Peyer's patch (tissue), 4 donors: ENCODE measurements at places on chromosomes 5 and 9. TPM values are rescaled to one million over a fixed set of nuclear protein-coding genes. Genes with fewer than 3 reads are reported as not detected.
A peak's percentile ranks its signal among the peaks of the same experiment; 100 is the strongest.

DNA sequence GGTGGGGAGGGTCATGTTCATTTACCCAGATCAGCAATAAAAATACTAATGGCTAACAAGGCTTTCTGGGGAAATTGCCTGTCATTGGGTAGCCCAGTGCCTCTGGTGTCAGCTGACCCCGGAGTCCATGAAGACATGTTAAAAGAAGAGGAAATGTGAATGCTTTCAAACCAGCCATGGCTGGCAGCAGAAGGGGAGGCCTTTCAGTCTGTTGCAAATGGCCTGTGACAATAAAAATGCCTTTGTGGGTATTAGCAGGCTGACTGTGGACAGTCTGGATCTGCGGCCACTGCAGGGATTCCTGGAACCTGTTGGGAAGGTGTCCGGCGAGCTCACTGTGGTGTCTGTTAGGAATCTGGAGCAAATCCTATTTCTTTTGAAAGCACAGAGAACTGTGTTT, 7.5 kb downstream of the ABL1 start:
- no peak for DNase-seq
- no peaks in the 10 kb centered on the region for H3K36me3 ChIP-seq
- H3K4me1 ChIP-seq = peaks cover 34% of the 10 kb centered on the region

GRCh38 chr5:181107699-181108098, 23.3 kb downstream of the OR2V1 start:
- H3K4me1 ChIP-seq = no peaks in the 10 kb centered on the region
- no peaks in the 10 kb centered on the region for H3K27me3 ChIP-seq
- DNase-seq = peak; percentile 17
- H3K4me3 ChIP-seq = no peak overlapping the region

DNA sequence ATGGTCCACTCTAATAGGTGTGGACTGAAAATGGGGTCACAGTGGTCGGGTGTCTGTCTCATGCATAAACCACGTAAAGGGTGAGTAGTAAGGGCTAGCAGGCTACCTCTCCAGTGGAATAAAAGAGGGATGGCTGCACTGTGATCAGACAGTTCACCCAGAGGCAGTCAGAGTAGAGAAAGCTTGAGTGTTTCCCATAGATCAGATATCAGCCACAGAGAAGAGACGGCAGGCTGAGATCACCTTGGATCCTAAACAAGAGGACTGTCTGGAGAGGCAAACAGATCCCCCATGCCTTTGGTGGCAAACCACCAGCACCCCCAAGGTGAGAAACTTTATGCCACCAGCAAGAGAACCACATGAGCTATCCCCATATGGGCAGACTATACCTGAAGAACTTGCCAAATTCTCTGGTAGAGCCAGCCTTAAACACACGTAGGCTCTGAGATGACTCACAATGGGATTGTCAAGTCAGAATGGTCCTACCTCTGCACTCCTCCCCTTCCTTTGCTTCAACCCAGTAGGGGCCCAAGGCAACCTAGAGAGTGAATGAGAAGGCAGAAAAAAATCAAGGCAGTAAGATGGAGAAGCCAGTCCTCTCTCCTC, 205.2 kb upstream of the MAP3K1 start:
- H3K4me1 ChIP-seq = no peaks in the 10 kb centered on the region
- DNase-seq = no peak

- DNase-seq = no peak
- no peak overlapping the region for H3K4me3 ChIP-seq
- no peaks in the 10 kb centered on the region for H3K27me3 ChIP-seq
- no peaks in the 10 kb centered on the region for H3K36me3 ChIP-seq
These were observed 97.4 kb upstream of the TRIM32 start for GRCh38 chr9:116589392-116590354.

DNA sequence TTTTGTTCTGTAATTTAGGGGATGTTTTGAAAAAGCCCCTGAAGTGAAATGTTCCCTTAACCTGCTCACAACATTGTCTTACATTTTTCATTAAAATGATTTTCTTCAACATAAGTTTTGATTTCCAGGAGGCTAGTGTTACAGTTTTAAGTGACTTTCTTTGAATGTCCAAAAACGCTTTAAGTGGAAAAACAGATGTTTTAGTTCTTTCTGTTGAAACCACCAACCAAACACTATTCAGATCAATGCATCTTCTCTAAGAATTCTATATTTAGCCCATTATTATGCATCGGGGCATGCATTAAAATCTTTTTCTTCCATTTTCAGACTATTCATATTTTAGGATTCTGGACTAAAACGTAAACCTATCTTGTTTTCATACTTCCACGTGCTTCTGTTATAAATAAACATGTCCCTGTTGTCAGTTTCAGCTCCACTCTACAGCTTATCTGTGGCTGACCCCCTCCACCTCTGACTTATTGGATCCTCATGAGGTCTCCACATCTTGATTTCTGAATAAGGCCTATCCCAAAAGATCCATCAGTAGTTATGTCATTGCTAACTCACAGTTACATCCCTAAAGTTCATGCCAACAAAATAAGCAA, 882.3 kb upstream of the SEMA6A start:
- no peaks in the 10 kb centered on the region for H3K36me3 ChIP-seq
- no peaks in the 10 kb centered on the region for H3K27me3 ChIP-seq
- H3K4me3 ChIP-seq = no peak overlapping the region
- no peak for DNase-seq
- no peak overlapping the region for H3K27ac ChIP-seq
- H3K4me1 ChIP-seq = no peaks in the 10 kb centered on the region

DNA sequence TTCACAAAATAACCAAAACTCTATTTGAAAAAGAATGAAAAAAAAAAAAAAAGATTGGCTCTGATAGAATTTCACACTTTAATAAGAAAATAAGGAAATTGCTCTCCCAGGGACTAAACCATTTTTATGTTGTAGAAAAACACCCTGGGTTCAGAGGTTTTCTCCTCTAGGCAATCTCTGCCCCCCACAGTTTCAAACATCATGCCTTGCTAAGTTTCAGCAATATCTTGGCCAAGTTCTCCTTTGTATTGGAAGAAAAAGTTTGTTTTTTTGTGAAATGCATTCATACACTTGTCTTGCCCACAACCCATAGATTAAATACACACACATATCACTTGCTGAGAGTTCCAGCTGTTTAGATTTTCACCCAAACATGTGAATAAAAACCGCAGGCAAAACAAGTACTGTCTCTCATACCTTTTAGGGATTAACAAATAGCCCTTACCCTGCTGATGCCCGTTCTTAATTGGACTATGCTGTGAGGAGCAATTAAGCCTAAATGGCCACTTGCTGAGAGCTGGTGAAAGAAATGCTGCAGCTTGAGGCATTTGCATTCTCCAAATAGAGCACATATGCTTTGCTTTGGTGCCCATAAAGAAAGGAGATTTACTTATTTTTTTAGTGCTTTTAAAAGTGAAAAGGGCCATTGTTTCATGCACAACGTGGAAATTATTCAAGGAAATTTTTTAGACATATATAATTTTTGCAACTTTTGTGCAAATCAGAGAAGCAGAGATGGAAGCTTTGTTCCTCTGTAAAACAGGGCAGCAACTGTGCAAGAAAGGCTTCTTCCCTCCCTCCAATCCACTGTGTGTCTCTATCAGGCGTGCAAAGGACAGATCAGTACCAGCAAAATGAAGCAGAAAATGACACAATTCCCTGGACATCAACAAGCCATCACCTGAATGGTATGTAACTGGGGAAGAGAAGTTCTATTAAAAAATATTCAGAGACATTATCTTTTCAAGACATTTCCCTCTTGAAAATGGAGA, 262.4 kb upstream of the KIF2A start:
- no peaks in the 10 kb centered on the region for H3K27me3 ChIP-seq
- DNase-seq = no peak
- H3K27ac ChIP-seq = no peak overlapping the region
- no peaks in the 10 kb centered on the region for H3K36me3 ChIP-seq

- peak overlapping the region; percentile 57 for H3K27ac ChIP-seq
- no peaks in the 10 kb centered on the region for H3K27me3 ChIP-seq
- no peak for DNase-seq
These were observed 5.9 kb downstream of the TRIO start for GRCh38 chr5:14148890-14149671.

GRCh38 chr5:173961418-173961817, 27.6 kb upstream of the C5orf47 start:
- DNase-seq = no peak
- no peak overlapping the region for H3K4me3 ChIP-seq
- H3K27ac ChIP-seq = no peak overlapping the region
- H3K27me3 ChIP-seq = no peaks in the 10 kb centered on the region
- H3K36me3 ChIP-seq = no peaks in the 10 kb centered on the region

- DNase-seq = no peak
- no peak overlapping the region for H3K27ac ChIP-seq
- H3K4me1 ChIP-seq = no peaks in the 10 kb centered on the region
- H3K27me3 ChIP-seq = no peaks in the 10 kb centered on the region
- H3K4me3 ChIP-seq = no peak overlapping the region
These were observed 144.9 kb downstream of the CDK5RAP2 start for GRCh38 chr9:120435091-120435490.

DNA sequence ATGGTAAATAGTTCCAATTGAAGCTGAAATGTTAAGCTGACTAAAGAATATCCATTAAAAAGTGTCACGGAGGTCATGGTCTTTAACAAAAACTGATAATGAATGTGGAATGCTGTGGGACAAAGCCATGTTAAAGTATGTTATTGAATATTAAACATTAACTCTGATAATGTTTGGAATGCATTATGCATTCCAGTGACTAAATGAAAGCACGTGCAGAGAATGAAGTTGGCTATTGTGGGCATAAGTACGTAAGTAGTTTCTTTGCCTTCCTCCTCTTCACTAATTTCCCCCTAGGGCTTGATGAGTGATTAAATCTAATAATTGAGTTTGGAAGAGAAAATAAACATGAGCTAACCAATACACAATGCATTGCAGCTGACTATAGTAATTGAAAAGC, 640.4 kb upstream of the CDH10 start:
- H3K27me3 ChIP-seq = no peaks in the 10 kb centered on the region
- H3K27ac ChIP-seq = no peak overlapping the region
- H3K4me1 ChIP-seq = no peaks in the 10 kb centered on the region
- H3K4me3 ChIP-seq = no peak overlapping the region

DNA sequence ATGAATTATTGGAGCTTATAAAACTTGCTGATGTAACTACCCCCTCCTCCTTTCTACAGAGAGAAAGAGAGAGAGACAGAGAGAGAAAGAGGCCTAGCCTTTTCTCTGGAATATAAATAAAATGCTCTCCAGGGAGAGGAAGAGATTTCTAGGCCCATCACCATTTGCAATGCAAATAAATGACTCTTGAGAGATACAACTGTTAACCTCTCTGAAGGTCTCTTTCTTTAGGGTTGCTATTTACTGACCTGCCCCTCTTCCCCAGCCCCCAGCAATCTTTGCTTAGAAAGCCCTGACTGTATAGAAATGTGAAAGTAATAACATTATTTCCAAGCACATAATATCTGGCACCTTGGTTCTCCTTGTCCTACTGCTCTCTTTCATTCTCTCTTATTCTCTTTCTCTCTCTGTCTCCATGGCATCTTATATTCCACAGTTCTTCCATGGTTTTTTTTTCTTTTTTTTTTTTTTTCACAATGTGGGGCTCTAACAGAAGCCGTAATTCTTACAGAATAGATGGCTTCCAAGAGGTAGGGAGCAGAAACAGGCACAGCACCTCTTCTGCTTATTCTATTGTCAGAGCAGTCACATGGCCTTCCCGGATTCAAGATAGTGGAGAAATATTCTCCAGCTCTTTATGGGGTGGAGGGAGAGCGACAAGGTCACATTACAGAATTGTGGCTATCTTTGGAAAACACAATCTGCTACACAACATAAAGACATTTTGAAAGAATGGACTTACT, 1087.9 kb upstream of the NUDT12 start:
- H3K27ac ChIP-seq = no peak overlapping the region
- DNase-seq = no peak
- no peaks in the 10 kb centered on the region for H3K4me1 ChIP-seq
- H3K4me3 ChIP-seq = no peak overlapping the region

DNA sequence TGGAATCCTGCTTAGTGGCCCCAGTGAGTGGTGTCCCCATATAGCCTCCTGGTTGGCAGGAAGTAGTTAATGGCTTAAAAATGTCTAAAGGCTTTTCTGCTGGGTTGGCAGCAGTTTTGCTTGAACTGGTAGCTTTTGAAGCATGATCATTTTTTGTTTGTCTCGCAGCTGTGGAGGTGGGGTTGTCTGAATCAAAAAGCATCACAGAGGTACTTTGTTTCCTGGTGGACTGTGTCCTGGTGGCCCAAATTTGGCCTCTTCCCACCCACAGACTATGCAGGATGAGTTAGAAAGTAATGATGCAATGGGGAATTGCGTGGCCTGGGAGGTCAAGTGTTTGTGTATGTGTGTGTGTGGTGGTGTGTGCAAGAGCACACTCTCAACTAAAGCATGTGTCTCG, 322.7 kb downstream of the ARHGEF28 start:
- no peaks in the 10 kb centered on the region for H3K27me3 ChIP-seq
- H3K27ac ChIP-seq = no peak overlapping the region
- no peaks in the 10 kb centered on the region for H3K36me3 ChIP-seq

DNA sequence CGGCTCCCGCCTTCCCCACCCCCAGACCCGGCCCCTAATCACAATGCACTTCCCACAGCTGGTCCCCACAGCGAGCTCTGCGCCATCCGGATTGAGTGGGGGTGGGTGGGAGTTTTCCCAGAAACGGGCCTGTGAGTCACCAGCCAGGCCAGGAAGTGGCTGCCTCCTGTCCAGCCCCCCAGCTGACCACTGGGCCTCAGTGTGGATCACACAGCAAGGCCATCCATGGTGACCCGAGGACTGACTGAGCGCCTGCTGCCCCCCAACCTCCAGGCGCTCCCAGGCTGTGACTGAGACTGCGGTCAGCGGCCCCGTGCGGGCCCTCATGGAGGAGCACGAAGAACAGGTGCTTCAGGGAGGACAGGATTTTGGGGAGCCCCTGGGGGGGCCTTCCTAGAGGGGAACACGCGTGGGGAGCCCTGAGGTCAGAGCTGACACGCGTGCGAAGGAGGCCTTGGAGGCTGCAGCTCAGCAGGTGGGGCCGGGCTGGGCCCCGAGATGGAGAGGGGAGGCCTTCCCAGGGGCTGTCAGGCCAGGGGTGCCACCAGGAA, 48.3 kb upstream of the EGFL7 start:
- DNase-seq = no peak
- peak overlapping the region; percentile 49 for H3K27ac ChIP-seq
- no peak overlapping the region for H3K4me3 ChIP-seq
- peaks cover 48% of the 10 kb centered on the region for H3K4me1 ChIP-seq
- no peaks in the 10 kb centered on the region for H3K36me3 ChIP-seq

- H3K4me3 ChIP-seq = no peak overlapping the region
- H3K36me3 ChIP-seq = no peaks in the 10 kb centered on the region
- no peaks in the 10 kb centered on the region for H3K4me1 ChIP-seq
- no peak for DNase-seq
These were observed 193.1 kb downstream of the ICE1 start for GRCh38 chr5:5615569-5615968.

DNA sequence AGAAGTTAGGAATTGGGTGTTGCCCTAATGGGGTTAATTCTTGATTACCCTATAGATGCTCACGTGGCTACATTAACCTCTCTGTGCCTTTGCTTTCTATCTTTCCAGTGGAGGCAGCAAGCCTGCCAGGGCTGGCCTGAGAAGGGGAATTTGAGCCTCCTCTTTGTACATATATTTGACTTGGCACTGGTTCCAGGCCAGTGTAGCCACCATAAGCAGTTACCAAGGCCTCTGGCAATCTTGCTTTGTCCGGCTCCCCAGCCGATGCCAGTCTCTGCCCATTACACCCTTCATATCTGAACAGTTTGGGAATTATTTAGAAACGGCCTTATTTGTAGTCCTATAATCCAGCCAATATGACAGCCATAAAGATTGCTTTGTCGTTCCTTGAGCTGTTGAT, 58.6 kb upstream of the PPARGC1B start:
- no peaks in the 10 kb centered on the region for H3K27me3 ChIP-seq
- H3K4me3 ChIP-seq = no peak overlapping the region
- peaks cover 2% of the 10 kb centered on the region for H3K4me1 ChIP-seq
- no peak for DNase-seq
- no peaks in the 10 kb centered on the region for H3K36me3 ChIP-seq

Gene SOHLH1
- not detected for total RNA-seq

Gene LCN1
- not detected for total RNA-seq

Gene CCDC180
- total RNA-seq = 13.2 TPM

Gene PCDHA11
- 0.28 TPM for total RNA-seq

Gene SMIM33
- total RNA-seq = 1.7 TPM

Gene LAMC3
- 1.6 TPM for total RNA-seq
